ACHN (cell line): ENCODE measurements at places on chromosomes 7 and 10.

- DNase-seq, result no peak
Measured at GRCh38 chr10:71099731-71100361, 112.5 kb upstream of the UNC5B start.

DNA sequence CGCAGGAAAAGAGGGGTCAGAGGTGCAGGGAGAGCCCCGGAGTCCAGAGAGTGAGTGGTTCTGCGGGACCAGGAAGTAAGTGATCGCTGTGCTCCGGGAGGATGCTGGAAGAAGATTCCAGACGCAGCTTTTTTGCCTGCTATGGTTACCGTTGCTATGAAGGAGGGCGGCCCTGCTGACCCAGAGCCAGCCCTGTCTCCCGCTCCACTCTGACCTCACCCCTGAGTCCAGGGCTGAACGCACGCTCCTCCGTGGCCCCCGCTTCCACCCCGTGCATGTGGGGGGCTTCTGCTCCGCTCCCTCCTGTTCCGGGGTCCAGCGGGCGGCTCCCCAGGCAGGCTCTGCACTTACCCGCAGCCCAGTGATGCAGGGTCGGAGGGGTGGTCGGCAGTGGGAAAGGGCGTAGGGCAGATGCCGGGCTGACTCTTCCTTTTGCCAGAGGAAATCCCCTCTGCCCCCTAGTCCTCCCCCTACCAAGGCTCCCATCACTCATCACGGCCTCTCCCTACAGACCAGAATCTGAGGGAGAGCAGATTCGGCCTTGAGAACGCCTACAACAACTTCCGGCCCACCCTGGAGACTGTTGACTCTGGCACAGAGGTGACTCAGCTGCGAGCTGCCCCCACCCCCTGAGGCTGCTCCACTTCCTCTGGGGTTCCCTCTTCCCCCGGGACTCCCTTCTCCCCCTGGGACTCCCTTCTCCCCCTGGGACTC is 2.7 kb upstream of the MUC17 start:
- DNase-seq, result peak; percentile 91

- DNase-seq, result no peak
Measured at GRCh38 chr7:102935450-102936115, 22.8 kb downstream of the LRRC17 start.

DNA sequence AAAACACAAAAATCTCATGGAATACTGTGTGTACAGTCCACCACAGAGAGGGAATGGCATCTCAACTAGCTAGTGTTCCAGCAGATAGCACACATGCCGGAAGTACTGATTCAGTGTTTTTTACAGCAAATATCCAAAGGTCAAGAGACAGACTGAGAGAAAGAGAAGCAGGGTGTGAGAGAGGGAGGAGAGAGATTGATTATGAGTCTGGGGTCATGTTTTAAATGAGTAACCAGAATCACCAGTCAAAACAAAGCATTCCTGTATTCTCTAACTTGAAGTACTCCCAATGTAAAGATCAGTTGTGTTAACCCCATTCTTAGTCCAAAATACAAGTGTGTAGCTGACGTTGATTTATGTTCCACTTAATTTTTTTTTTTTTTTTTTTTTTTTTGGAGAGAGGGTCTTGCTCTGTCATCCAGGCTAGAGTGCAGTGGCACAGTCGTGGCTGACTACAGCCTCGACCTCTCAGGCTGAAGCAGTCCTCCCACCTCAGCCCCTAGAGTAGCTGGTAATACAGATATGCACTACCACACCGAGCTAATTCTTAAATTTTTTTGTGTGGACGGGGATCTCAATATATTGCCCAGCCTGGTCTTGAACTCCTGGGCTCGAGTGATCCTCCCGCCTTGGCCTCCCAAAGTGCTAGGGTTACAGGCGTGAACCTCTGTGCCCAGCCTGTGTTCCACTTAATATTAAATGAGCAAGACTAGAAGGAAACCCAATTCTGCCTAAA is 114.2 kb downstream of the TAF3 start:
- DNase-seq, result no peak

- no peak for DNase-seq
Measured at GRCh38 chr10:69912589-69912988, 110.9 kb downstream of the COL13A1 start.

DNA sequence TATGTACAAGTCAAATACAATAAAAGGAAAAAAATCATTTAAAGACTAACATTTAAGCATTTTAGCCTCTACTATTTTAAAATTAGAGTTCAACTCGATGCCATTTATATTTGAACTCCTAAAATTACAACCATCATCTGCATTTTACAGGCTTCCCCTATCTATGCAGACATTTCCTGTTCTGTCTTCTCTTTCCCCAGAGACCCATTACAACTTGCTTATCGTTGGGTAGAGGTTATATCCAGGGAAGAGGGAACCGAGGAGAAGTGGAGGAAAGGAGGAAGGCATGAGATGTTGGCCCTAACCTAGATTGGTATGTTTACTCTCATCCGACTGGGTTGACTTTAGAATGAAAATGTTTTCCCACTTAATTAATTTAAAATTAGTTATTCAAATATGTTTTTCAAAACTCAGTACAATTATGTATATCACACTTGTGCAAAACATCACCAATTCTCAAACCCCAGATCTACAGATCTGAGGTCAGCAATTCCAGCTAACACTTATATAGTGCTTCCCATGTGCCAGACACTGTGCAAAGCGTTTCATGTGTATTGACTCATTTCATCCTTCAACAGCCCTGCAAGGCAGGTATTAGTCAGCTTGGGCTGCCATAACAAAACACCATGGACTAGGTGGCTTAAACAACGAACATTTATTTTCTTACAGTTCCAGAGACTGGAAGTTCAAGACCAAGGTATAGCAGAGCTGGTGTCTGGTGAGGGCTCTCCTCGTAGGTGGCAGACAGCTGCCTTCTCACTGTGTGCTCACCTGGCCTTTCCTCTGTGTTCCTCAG is 27.3 kb upstream of the HERPUD2 start:
- no peak for DNase-seq

DNA sequence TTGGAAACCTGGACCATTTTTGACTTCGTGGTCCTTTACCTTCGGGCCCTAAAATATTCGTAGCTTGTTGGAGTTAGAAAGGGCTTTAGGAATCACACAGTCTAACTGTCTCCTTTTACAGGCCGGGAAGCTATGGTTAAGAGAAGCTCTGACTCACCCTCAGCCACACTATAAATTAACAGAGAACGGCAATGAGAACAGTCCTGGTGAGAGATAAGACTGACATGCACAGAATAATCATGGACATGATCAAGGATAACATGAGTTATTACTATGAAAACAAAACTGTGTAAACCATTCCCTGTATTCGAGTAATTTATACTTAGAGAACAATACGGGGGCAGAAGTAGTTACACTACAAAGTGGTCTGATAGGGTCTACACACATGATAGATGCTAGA is 162.5 kb upstream of the MALRD1 start:
- DNase-seq, result no peak

DNA sequence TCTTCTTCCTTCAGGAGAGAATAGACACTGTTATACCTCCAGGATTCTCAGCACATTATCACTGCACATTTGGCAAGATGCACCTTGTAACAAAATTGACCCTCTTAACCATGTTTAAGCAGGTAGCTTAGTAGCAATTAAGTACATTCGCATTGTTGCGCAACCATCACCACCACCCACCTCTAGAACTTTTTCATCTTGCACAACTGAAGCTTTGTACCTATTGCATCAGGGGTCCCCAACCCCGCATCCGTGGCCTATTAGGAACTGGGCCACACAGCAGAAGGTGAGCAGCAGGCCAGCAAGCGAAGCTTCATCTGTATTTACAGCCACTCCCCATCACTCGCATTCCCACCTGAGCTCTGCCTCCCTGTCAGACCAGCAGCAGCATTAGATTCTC is 29.9 kb upstream of the SMURF1 start:
- no peak for DNase-seq

DNA sequence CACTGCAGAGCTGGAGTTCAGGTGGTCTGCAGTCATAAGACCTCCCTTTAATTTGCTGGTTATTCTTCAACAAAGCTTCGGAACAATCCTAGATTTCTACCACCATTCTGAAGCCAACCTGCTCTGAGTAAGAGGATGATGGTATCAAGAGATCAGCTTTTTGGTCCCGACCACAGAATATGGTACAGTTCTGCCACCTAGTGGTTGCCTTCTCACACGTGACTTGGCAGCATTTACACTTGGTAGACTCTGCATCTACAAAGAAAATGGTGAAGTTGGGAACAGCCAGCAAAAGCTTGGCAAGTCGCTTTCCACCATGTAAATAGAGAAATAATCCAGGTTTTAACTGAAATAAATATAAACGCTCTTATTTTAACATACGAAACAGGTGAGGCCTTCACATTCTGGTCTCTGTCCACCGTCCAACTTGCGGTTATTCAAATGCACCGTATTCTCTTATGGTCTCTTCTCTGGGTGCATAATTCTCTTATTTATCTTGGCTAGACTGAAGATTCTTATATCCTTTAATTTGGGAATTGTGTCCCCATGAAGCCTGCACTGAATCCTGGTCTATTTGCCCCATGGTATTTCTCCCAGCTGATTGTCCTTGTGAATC is 173.9 kb upstream of the GRM3 start:
- peak; percentile 88 for DNase-seq

GRCh38 chr10:21832821-21833130 is 170.8 kb downstream of the DNAJC1 start:
- no peak for DNase-seq

DNA sequence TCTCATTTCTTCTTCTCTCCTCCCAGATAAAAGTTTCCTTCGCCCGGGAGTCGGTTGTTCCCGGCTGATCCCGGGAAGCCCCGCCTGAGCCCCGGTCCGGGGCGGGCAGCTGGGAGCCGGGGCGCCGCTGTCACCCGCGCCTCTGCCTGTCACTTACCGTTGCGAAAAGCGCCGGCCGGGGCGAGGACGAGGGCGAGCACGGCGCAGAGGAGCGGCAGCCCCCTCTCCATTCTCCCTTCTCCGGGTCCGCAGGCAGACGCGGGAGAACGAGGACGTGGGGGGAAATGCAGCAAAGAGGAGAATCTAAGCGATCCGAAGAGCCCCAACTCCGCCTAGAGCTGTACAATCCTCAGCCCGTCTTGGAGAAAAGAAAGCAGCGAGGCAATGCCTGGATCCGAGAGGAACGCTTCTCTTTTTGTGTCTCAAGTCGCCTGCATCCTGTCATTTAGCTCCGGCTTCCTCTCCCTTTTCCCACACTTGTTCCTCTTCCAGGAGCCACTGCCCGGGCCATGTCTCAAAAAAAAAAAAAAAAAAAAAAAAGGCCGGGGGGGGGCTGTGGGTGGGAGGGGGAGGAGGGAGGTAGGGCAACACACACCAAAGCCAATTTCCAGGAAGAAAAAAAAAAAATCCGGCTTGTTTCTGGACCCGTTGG is at the start of gene NRP1:
Gene NRP1 (minus strand): TSS at position 515 of the 652 bp plus-strand sequence. CDS start 285 bp downstream, at position 230.
- no peak for DNase-seq

DNA sequence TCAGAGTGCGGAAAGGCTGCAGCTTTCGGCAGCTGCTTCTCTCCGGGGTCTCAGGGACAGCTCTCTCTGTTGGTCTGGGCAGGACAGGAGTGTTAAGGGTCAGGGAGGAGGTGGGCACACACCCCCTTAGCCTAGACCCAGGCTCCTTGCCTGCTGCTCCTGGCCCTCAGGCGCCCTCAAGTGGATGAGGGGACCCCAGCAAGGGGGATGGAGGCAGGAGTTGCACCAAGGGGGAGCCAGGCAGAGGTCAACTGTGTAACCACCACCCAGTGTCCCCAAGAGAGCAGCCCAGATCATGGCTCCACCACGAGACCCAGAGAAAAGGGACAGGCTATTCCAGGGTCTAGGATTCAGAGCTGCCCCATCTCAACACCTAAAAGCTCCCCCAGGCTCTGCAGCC is 26.9 kb downstream of the SPOCK2 start:
- peak; percentile 30 for DNase-seq

DNA sequence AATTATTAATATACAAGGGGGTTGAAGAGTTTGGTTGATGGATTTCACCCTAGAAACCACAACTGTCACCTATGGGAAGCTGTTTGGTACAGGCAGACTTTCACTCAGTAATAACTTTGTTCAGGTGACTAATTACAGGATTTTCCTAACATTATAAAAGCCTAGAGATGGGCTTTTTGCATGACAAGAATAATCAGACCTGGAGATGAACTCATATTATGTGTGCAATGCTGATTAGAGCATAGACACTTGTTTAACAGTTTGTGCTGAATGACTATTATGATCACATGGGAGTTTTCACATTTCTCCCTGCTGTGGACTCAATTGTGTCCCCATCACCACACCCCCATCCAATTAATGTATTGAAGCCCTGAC is 90.2 kb upstream of the STEAP4 start:
- no peak for DNase-seq

DNA sequence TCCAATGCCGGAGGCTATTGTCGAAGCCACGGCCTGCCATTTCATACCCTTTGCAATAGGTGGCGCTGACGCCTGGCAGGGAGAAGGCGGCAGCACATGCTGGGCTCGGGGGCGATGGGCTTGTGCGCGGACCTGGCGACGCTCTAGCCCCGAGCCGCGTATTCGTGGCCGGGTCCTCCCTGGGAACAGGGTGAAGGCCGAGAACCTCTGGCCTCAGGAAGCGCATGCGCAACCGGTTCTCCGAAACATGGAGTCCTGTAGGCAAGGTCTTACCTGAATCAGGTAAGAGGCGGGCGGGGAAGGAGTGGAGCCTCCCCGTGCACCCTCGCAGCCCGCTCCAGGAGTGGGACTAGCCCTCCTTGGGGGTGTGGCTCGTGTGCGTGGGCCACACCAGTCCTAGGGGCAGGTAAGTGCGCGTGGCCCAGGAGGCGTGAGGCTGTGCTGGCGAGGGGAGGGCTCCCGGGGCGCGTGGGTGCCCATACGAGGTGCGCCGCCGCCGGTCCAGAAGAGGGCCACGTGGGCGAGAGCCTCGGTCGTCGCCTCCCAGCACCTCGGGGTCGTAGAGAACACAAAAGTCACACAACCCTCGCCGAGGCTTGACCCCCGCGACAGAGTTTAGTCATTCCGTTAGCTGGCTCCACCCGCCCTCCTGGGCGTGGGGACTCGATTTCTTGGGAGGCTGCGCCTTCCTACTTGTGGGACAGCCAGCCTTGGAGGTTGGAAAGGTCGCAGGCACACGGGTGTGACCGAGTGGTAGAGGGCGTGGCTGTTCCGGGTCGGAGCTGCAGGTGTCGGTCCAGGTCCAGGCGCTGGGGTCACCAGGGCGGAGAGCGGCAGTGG is 5.6 kb upstream of the MEST start:
- peak; percentile 75 for DNase-seq

DNA sequence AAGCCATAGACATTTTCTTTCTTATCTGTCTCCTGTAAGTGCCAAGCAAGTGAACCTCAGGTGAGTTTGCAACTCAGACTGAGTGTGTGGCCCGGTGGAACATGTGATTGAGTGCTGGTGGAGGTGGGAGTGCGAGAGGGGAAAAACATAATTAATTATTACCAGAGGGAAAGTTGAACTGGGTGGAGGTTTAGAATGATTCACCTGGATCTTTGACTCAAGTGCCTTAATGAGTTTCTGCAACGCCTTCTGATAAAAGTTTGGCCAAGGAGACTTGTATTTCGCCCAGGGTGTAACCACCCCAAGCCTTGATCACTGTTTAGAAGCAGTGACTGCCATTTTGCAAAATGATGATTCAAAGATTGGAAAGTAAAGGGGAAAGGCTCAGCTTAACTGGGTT is 513.9 kb downstream of the GATA3 start:
- no peak for DNase-seq
